ENCODE measurements at places on chromosomes 3 and 15.
A peak's percentile ranks its signal among the peaks of the same experiment; 100 is the strongest.

DNA sequence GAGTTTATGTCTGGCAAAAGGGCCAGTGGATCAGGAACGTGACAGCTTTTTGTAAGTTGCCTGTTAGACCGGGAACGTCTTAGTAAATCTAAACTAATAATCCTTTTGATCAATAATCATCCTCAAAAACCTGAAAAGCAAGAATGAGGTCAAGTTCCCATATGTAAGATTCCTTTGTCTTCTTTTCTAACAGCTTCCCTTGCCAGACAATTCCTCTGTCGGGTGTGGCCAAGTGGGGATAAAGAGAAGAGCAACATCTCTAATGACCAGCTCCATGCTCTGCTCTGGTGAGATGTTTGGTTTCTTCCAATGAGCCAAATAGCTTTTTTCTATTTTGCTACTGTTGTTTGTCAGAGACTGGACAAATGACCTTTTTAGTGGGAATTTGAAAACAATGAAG lies 19.8 kb downstream of the FANCD2OS start:
- no peak for DNase-seq

GRCh38 chr3:176431038-176431418 lies 766.3 kb downstream of the TBL1XR1 start:
- no peak for DNase-seq

DNA sequence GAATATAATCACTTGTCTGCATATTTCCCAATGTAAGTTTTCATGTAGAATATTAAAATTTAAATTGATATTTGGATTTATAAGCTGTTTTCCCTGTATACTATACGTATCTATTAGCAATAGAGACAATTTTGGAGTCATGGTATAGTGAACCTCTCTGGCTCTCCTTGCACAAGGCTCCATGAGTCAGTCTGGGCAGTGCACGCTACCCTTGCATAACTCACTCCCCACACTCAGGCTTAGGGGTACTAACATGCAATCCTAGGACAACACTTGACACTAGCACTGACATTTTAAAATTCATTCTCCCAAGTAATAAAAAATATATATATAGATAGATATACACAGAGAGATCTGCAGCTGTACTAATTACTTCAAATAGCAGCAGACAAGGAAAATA lies 39.2 kb downstream of the SLC24A1 start:
- no peak for DNase-seq

GRCh38 chr3:161349529-161350312 lies 21.6 kb downstream of the SPTSSB start:
- peak; percentile 29 for DNase-seq

GRCh38 chr3:105730801-105731354 lies 137.9 kb downstream of the CBLB start:
- DNase-seq = peak; percentile 7

- DNase-seq = no peak
Observed at GRCh38 chr3:132416161-132416560, 1.1 kb upstream of the DNAJC13 start.

GRCh38 chr3:124439603-124440002 lies 290.6 kb upstream of the UMPS start:
- DNase-seq = no peak

GRCh38 chr3:124158168-124158881 lies 166.4 kb upstream of the ROPN1 start:
- DNase-seq = no peak

GRCh38 chr3:66038726-66039589 lies at the start of gene MAGI1:
Gene MAGI1, minus strand, starts transcription at chr3:66038918. Its CDS starts 610 bp downstream, at chr3:66038308.
- DNase-seq = peak; percentile 89

DNA sequence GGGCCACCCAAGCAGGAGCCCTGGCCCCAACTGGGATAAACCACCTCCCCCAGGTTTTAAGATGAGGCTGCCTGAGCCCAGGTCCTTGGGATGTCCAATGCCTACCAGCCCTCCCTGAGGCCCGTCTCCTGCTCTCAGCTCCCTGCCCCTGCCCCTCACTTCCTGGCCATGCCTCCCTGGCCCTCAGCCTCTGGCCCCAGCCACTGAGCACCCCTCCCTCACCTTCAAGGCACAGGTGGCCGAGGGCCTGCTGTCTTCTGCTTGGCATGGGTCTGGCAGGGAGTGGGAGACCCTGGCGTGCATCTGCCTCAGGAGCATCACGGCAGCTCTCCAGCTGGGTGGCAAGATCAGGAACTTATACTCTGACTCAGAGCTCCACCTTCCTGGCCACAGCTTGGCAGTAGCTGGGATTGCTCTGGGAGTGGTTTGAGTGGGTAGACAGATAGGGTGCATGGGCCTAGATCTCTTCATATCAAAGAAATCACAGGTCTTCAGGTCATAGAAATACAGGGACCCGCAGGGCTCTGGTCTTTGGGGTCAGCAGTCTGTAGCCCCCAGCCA lies at the start of gene PLA2G4E:
Gene PLA2G4E, minus strand, starts transcription at position 330 of the 561 bp plus-strand sequence. Its CDS starts 12 bp downstream, at position 318.
- peak; percentile 9 for DNase-seq

DNA sequence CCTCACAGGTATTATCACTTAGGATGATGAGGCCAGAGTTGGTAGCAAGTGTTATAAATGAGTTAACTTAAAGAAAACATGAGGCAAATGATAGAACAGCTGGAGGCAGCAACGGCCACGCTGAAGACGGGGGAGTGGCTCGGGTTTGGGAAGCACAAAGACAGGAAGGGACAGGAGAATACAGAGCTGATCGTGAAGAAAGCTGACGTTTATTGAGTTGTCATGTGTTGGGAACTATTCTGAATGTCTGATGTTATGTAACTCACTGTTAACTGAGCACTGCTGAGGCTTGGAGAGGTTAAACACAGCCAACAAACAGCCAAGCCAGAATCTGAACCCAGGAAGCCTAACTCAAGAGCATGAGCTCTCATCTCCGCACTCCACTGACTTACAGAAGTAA lies 42.3 kb downstream of the FGD5 start:
- DNase-seq = no peak

GRCh38 chr15:74828835-74829234 lies 2.4 kb downstream of the CPLX3 start:
- no peak for DNase-seq

- DNase-seq = no peak
Observed at GRCh38 chr15:69885173-69885955, 212.4 kb downstream of the TLE3 start.

- peak; percentile 81 for DNase-seq
Observed at GRCh38 chr3:42247576-42248027, 18.4 kb downstream of the CCK start.

GRCh38 chr3:79947469-79947868 lies 179.7 kb upstream of the ROBO1 start:
- no peak for DNase-seq

- DNase-seq = no peak
Observed at GRCh38 chr3:47895241-47895640, 92.3 kb downstream of the DHX30 start.

DNA sequence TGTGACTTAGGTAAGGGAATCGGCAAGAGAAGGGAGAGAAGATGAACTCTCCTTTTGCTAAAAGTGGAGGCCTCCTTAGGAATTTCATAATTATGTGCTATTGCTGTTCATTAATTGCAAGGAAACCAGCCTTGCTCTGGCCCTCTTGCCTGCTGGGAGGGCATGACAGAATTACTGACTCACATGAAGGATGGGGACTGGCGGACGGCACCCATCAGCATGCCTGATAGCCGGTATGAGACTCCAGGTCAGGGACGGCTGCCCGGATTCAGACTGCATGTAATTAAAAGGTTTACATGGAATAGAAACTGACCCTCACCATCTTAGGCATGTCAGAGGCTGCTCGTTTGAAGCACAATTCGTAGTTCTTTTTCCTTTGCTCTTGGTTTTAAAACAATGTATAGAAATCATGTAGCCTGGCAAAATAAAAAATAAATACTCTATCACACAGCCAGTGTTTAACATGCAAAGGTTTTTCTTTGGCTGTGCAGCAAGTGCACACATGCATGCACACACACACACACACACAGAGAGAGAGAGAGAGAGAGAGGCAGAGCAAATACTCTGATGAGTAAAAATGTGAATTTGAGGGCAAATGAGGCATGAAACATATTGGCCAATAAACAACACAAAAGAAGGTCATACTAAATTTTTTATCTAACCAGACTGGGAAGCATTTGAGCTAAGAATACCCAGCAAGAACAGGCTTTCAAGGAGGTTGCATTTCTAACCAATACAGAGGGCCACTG lies 82.7 kb downstream of the FOXB1 start:
- no peak for DNase-seq

GRCh38 chr3:69671082-69671952 lies 67.9 kb upstream of the MITF start:
- peak; percentile 76 for DNase-seq

GRCh38 chr15:52334491-52335160 lies 39.0 kb upstream of the MYO5C start:
- no peak for DNase-seq

- no peak for DNase-seq
Observed at GRCh38 chr15:89379818-89380217, 45.2 kb upstream of the POLG start.

GRCh38 chr3:184352897-184353545 lies 8.4 kb downstream of the CLCN2 start:
- no peak for DNase-seq

DNA sequence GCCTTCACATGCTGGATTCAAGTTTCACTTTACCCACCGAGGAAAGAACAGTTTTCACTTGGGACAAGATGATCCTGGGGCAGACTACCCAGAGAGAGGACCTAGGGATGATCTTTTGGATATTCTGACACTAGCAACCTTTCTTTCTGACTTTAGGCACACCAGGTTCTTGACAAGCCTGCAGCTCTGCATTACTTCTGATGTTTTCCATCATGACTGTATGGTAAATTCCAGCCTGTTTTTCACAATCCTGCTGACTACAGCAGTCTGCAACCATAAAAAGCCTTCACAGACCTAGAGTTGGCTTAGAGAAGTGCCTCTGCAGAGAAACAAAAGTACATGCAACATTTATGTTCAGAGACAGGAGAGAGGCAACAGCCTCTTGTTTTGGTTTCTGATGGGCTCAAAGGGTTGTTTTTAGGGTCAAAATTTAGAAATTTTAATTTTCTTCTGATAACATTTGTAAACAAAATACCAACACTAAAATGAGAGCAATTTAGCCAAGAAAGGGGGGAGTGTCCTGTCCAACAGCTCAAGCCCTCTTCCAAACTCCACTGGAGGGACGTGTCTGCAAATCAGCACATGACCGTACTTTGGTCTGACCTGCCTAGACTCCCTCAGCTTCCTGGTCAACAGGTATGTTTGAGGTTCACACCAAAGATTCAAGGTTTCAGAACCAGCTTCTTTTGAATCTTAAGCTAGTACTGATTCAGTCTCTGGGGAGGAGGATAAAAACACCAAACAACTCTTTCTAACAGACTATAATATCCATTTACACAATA lies 799 bp downstream of the ABI3BP start:
- peak; percentile 3 for DNase-seq

DNA sequence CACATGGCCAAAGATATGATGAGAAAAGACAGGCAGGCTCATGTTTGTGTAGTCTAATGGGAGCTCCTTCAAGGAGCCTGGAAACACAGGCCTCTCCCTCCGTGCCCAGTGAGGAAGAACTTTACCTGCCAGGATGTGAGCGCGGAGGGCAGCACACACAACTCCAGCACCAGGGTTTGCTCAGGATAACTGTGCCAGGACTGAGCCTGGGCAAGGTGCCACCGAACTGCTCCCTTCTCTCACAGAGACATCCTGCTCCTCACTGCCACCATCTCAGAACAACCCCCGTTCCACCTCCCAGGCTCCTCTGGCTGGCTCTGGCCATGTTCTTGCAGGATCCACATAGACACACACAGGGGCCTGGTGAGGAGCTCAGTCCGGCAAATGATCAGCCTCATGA lies 87.4 kb downstream of the NUP210 start:
- DNase-seq = no peak

- DNase-seq = no peak
Observed at GRCh38 chr15:85795337-85796305, 896 bp upstream of the KLHL25 start.

DNA sequence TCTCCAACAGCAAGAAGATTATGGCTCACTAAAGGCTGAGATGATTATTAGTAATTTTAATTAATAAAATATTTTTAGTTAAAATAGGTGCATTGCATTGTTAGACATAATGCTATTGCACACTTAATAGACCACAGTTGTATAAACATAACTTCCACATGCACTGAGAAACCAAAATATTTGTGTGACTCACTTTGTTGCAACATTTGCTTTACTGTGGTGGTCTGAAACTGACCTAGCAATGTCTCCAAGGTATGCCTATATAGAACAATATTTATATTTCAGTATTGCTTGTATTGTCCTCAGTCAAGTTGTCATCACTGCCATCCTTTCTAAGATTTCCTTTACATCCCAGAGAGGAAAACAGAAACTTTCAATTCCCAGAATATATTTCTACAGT lies 1215.2 kb downstream of the SI start:
- no peak for DNase-seq

GRCh38 chr3:31530039-31530959 lies 2.4 kb upstream of the STT3B start:
- DNase-seq = peak; percentile 58

GRCh38 chr3:179363332-179363731 lies 15.8 kb downstream of the MFN1 start:
- no peak for DNase-seq

- no peak for DNase-seq
Observed at GRCh38 chr3:192919901-192920300, 2.2 kb upstream of the MB21D2 start.

DNA sequence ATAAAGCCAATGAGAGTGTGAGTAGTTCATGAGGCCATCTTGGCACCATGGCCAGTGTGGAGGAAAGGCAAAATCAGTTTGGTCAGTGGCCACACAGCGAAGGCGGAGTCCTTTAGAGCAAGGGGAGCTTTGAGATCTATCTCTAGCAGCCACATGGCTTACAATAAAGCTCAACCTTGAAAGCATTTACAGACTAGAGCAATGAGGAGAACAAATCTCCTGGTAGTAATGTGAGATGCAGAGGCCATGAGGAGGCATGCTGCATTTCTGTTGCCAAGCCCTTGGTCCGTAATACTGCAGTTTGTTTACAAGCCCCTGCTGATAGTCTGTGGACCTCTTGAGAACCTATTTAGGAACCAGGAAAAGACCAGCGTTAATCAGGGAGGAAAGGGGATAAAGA lies 381.5 kb upstream of the C2CD4B start:
- DNase-seq = no peak

GRCh38 chr15:31347067-31347975 lies 20.7 kb downstream of the KLF13 start:
- DNase-seq = no peak

DNA sequence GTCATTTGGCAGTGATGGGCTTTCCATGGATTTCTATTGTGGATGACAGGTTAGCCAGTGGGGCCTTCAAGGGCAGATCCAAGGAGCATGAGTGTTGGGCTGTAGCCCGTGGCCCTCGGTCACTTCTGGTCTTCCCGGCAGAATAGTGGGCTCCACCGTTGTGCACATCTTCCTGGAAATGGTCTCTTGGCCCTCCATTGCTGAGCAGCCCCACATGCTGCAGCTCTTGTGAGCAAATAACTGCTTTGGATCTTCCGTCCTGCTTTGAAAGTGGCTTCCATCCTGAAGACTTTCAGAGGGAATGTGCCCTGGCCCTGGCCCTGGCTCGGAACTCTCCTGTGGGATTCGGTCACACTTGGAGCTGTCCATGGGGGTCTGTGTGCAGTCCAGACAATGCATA lies 102.8 kb downstream of the SNRPN start:
- DNase-seq = no peak

GRCh38 chr3:30655187-30655812 lies 48.9 kb downstream of the TGFBR2 start:
- peak; percentile 67 for DNase-seq
